NCI-H69 (cell line): ENCODE measurements at places on chromosomes 2 and 18.
A peak's percentile ranks its signal among the peaks of the same experiment; 100 is the strongest.

DNA sequence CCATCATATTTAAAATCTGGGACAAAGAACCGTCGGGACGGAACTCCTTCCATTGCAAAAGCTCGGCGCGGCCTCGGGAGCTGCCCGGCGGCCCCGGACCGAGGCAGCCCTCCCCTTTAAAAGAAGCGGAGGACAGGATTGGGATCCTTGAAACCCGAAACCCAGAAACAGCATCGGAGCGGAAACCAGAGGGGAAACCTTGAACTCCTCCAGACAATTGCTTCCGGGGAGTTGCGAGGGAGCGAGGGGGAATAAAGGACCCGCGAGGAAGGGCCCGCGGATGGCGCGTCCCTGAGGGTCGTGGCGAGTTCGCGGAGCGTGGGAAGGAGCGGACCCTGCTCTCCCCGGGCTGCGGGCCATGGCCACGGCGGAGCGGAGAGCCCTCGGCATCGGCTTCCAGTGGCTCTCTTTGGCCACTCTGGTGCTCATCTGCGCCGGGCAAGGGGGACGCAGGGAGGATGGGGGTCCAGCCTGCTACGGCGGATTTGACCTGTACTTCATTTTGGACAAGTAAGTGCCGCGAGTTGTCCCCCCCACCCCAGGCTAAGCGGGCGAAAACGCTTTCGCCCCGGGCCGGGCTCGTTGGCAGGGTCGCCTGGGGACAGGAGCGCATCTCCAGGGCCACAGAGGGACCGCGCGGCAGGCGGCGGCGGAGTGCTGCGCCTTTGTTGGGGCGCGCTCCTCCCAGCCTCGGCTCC is at the start of gene ANTXR1:
Gene ANTXR1 (plus strand): TSS at position 38 of the 698 bp plus-strand sequence. CDS start 321 bp downstream, at position 359.
- peak; percentile 69 for DNase-seq

GRCh38 chr2:72130659-72131360 is 16.9 kb downstream of the CYP26B1 start:
- DNase-seq, result no peak

DNA sequence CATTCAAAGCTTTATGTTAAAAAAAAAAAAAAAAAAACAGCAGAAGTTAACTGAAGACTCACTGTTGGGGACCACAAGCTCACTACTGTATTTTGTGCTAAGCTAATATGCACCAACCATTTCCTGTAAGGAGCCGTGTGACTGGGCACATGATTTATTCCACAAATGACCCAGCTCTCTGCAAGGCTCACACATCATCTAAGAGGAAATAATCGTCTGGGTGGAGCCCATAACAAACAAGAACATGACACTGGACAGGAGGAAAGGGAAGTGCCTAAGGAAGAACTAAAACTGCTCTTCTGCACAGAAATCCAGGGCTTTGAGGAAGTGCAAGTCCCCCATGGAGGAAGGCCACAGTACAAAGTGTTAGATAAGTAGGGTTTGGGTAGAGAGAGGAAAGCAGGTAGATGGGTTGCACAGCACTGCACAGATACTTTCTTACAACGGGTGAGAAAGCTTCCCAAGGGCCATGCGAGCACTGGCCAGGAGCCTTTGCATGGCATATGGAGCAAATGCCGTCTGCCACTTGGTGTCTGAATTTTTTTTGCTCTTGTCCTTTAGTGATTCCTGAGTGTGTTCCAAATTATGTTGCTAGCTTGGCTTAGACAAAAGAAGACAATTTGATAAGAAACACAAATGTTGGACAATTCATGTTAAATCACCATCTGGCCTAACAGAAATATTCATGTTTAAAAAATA is 24.4 kb downstream of the NFE2L2 start:
- DNase-seq, result peak; percentile 76

DNA sequence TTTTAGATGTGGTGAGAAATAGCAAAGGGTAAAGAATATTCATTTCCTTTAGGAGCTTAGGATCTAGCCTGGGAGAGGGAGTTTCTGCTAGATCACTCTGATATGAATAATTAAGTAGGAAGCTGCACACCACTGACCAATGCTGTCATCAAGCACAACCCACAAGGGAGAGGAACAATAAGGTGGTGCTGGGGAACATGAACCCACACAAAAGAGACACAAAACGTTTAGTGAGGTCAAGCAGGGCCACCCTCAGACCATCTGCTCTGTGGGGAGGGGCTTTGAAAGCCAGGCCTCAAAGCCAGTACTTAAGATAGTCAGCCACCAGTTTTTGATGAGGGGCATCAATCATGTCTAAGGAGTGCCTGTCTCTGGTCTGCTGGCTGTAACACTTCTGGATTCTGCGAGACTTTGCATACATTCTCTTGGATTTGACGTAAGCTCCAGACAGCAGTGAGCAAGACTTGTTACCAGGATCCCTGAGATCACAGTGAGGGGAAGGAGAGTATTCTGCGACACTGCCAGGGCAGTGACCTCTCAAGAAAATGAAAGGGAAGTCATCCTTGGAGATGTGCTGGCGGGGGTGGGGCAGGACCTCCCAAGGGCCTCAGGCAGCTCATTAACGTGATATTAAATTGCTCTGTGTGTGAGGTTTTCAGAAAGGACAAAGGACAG is 127.0 kb downstream of the CCBE1 start:
- DNase-seq, result peak; percentile 99

DNA sequence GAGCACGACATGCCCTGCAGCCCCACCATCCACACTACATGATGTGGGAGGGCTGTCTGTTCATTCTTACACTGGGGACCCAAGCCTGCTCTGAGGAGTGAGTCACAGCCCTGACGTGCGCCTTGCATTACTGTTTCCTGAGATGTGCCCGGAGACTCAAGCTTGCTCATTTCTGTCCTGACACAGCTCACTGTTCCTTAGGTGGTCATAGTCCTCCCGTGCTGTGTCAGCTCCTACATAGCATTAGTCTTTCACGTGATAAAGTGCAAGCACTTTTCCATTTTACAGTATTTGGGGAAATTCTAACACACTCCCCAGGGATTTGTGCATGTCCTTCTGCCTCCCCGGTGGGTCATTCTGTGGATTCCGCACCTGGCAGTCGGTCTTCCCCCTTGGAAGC is 46.2 kb upstream of the TRIM43B start:
- no peak for DNase-seq

DNA sequence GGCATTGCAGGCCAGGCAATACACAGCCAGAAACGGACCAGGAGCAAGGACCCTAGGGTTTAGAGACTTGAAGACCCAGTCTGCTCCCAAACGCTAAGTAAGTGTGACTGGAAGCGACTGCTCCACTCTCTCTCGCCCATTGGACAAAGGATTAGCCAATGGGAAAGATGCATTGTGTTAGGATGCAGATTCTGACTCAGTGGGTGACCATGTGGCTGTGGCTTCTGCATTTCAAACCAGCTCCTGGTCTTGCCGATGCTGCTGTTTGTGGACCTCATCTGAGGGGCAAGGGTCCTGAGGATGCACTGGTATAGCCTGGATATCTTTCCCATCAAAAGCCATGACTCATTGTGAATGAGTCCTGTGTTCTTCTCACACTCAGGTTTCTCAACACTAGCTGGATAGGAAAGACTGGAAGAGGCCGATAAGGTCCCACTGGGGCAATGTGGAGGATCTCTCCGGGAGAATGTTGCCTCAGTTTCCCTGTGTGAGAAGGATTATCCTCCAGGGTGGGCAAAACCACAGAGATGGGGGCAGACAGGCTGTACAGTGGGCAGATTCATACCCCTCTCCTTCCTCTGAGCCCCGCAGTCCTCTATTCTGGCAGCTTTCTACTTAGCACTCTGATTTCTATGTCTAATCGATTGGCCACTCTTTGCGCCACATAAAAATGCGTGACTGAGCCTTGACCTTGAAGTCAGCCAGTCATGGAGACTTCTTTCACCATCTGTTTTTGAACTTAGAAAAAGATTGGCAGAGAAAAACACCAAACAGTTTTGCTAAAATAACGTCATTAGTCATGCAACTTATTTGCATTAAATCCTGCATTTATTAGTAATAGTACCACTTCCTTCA is 257.1 kb downstream of the PRKCE start:
- DNase-seq, result no peak
